ENCODE measurements at places on chromosomes 13 and 19.

GRCh38 chr13:100274942-100275506, 186.1 kb downstream of the PCCA start:
- DNase-seq: peak; percentile 20

GRCh38 chr13:87393358-87393757, 277.8 kb upstream of the SLITRK5 start:
- no peak for DNase-seq

GRCh38 chr13:94936633-94937032, 224.3 kb upstream of the SOX21 start:
- DNase-seq: no peak

DNA sequence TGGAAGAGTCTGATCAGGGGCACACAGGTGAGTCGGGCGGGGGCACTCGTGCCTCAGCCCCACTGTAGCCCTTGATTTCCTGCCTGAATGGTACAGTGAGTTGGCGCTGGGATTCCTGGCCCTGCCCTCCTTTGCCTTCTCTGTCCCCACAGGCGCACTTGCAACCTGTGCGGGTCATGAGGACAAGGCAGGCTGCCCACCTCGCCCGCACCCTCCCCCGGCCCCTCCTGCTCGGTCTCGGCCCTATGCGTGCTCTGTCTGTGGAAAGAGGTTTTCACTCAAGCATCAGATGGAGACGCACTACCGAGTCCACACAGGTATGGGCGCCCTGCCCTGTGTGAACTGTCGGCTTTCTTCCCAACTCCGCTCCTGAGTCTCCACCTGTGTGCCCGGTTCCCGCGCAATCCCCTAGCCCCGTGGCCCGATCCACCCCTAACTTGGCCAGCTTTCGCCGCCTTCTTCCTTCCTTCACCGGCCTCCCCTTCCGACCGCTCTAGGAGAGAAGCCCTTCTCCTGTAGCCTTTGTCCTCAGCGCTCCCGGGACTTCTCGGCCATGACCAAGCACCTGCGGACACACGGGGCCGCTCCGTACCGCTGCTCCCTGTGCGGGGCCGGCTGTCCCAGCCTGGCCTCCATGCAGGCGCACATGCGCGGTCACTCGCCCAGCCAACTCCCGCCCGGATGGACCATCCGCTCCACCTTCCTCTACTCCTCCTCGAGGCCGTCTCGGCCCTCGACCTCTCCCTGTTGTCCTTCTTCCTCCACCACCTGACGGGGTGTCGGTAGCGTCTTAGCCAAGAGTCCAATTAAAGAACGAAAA, 1.6 kb upstream of the KMT2B start:
- no peak for DNase-seq

DNA sequence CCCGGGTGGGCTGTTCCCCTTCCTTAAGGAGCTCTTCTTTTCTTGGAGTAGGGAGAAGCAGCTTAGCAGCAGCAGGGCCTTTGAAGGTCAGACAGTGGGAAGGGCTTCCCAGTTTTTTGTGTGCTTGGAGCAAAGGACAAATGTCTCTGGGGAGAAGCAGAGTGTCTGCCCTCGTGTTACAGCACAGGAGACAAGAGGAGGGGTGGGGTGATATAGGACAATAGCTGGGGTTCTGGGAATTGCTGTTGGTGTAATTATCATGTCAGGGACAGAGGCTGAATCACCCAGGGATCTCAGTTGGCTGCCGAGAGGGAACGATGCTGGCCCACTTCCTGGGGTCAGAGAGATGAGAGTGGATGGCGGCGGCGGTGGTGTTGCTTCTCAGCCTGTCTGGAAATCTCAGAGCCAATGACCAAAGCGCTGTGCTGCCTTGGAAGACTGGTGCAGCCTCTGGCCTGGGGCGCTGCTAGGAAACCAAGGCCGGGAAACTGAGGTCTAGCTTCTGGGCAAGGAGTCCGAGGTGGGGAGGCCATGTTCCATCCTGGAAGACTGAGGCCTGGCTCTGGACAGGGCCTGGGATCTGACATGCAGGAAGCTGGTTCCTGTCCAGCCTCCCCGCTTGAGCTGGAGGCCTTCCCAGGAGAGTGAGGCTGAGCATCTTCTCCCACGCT, 1.2 kb downstream of the INAFM1 start:
- DNase-seq: no peak

DNA sequence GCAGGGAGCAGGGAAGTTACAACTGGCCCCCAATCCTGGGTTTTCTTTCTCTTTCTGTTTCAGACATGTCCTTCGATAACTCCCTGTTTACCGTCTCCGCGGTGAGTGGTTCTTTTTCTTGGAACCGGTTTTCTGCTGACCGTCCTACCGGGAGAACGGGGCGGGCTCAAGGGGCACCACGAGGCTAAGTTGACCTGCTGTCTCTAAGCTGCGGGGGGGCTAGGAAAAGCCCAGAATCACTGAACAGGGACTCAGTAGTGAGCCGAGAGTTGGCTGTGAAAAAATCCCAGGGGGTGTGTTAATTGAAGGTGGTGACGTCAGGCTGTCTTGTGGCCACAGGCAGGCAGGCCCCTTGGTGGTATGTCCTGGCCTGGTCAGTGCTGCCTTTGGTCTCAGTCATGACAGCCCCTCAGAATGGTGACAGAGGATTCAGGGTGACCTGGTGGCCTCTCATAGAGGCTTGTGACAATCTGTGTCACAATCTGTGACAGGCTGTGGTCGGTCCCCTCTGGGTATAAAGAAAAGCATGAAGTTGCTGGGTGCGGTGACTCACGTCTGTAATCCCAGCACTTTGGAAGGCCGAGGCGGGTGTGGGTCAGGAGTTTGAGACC, 8.1 kb upstream of the CARM1 start:
- DNase-seq: no peak

- DNase-seq: no peak
Observed at GRCh38 chr19:49701271-49701786, 10.4 kb downstream of the CPT1C start.

DNA sequence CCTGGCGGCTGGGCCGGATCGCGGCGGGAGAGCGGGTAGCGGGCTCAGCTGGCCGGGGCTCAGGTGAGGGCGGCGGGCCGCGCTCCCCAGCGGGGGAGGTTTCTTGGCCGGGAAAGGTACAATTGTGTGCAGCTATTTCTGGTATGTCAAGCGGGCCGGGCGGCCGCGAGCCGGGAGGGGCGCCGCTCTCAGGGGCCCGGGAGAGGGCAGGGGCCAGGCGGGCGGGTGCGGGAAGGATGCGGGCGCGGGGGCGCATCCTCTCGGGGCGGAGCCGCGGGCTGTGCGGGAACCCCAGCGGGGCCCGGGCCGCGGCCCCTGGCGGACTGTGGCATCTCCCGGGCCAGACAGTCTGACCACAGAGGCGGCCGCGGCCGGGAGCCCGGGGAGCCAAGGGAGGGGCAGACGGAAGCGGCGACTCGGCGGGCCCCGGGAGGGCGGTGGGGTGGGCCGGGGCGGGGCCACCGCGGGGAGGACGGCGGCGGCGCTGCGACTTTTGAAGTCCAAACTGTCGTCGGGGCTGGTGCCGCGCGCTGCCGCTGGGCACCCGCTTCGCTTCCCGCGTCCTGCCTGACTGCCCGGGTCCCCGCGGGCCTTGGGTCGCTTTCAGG, at the start of gene LMO7:
LMO7 (plus strand) TSS at position 503 of the 608 bp plus-strand sequence. CDS start 328 bp downstream, outside the sequence.
- DNase-seq: peak; percentile 40

- DNase-seq: no peak
Observed at GRCh38 chr13:31803311-31803710, 64.0 kb downstream of the RXFP2 start.

DNA sequence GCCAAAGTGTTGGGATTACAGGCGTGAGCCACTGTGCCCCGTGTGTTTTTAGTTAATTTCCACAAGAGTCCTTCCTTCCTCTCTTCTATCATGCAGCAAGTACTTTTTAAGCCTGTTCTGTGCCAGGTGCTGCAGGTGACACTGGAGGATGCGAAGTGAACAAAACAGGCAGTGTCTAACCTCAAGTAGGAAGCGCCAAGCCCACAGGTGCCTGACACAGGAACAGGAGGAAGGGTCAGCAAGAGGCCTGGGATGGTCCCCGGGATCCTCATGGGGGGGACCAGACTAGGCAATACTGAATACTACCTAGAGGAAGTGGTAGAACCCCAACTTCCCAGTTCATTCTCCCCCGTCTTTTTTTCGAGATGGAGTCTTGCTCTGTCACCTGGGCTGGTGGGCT, 1.8 kb upstream of the CALR start:
- DNase-seq: no peak

DNA sequence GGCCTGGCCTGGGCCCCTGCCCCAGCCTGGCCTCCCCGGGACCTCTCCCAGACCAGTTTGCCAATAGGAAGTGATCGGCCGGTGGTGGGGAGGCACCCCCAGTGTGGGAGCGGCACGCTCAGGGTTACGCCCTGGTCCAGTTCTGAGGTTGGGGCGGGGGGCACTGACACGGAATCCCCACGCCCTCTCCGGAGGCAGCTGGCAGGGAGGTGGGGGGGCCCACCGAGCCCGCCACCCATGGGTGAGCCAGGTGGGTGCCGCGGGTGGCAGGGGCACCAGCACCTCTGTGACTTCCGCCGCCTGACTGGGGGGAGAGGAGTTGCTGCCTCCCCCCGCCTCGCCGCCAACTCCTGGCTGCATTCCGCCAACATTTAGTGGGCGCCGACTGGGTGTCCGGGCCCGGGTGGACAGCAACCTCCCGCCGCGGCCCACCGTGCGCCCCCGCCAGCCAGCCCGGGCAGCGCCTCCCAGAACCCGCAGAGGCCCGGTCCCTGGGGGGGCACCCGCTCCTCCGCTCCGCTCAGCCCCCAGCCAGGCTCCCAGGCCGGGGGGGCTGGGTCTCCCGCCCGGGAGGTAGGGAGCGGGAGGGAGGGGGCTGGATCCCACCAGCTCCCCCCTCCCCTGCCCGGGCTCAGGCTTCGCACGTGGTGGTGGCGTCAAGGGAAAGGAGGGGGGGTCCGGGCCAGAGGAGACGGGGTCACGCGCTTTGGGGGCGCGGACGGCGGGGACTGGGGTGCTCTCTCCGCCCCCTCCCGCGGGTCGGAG, 2.0 kb downstream of the ZBTB7A start:
- peak; percentile 58 for DNase-seq

GRCh38 chr13:41085961-41086585, 24.8 kb downstream of the WBP4 start:
- no peak for DNase-seq

- DNase-seq: no peak
Observed at GRCh38 chr13:64277097-64277496, 2861.4 kb upstream of the PCDH20 start.

- peak; percentile 45 for DNase-seq
Observed at GRCh38 chr13:36163809-36164308, 32.7 kb upstream of the DCLK1 start.

- DNase-seq: no peak
Observed at GRCh38 chr13:46131705-46132104, 26.9 kb upstream of the CPB2 start.

- no peak for DNase-seq
Observed at GRCh38 chr13:94313321-94313910, 166.1 kb downstream of the DCT start.

DNA sequence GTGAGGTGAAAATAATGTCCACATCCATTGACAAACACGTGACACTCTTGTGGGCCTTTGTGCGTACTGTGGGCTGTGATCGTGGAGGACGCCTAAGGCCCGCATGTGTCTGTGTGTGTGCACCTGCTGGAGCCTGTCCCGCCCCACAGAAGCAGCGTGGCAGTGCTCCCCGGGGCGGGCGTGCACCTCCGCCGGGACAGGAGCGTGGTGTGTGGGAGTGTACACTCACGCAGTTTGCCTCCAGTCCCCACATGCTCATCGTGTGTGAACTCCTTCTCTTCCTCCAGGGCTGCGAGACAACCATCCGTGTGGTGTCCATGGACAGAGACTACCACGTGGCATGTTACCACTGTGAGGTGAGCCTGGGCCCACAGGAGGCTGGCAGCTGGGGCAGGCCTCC, 13.9 kb downstream of the WTIP start:
- DNase-seq: no peak

DNA sequence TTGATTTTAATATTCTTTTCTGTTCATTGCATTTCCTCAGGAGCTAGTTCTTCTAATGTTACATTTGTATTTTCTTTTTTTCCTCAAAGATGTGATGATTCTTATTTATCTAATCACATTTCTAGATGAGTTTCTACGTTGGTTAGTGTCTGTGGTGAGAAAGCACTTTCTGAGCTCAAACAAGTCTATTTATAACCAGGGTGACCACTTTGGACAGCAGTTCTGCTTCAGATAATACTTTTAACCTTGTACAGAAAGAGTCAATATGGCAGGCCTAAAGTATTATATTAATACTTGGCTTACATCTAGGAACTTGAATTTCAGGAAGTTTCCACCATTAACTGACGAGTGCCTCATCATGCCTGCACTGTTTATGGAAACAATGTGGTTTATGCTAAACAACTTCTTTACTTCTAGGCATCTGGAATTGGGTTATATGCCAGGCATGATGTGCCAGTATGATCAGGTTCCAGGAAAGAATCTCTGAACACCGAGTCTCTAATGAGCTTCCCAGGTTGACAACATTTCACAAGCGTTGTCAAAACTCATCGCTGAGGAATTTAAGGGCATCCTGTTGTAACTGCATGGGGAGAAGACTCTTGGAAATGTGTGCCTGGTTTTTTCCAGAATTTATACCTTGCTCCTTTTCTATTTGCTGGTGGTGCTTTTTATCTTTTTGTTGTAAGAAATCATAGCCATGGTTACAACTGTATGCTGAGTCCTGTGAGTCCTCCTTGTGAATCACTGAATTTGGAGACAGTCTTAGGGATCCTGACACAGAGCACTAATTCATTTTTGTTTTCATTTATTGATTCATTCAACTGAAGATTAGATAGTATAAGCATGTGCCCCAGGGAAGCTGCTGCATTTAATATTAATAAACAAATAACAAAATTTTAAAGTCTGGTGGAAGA, 344.4 kb upstream of the PCDH9 start:
- no peak for DNase-seq

- DNase-seq: no peak
Observed at GRCh38 chr13:65454403-65454802, 1775.7 kb downstream of the PCDH9 start.

GRCh38 chr13:60617991-60618733, 221.1 kb downstream of the TDRD3 start:
- no peak for DNase-seq

DNA sequence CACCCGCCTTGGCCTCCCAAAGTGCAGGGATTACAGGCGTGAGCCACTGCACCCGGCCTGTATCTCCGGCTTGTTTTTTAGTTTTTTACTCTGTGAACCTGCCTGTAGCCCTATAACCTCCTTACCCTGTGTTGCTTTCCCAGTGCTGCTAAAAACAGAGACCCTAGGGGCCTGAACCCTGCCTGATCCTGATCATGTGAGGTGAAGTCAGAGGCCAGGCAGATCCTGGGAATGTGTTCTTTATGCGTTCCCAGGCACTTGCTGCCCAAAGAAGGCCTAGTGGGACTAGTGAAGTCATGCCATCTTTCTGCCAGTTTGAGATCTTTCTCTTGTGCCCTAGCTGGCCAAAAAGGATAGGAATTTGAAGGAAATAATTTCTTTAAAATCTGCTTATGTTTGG, 4.6 kb downstream of the UBA2 start:
- DNase-seq: no peak

DNA sequence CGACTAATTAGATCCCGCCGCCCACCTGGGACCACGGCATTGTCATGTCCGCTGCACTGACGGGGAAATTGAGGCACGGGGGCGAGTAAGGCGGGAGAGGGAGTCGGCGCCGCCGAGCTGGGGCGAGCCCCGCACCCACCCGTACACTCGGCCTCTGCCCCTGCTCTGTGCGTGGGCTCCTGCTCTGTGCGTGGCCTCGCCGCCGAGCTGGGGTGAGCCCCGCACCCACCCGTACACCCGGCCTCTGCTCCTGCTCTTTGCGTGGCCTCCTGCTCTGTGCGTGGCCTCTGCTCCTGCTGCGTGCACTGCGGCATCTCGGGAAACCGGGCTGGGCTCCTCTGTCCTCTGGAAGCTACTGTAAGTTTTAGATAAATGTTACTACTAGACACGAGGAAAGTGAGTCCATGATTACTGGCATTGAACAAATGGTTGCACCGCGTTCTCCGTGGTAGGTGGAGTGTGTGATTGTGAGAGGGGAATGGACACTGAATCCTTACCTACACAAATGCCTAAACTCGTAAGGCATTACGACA, 826 bp upstream of the C1QTNF9 start:
- DNase-seq: no peak
